Ascending aorta (tissue), 2 donors: ENCODE measurements at places on chromosomes 1 and 21. TPM values are rescaled to one million over a fixed set of nuclear protein-coding genes. Genes with fewer than 3 reads are reported as not detected.

- H3K36me3 ChIP-seq = no peaks in the 10 kb centered on the region
- no peak overlapping the region for H3K4me3 ChIP-seq
- DNase-seq = peak; percentile 78
- no peaks in the 10 kb centered on the region for H3K27me3 ChIP-seq
- no peak overlapping the region for H3K27ac ChIP-seq
- H3K4me1 ChIP-seq = no peaks in the 10 kb centered on the region
Measured at GRCh38 chr1:247407180-247407616, 8.8 kb upstream of the NLRP3 start.

Gene OR2L2
- not detected for total RNA-seq

GRCh38 chr1:62481681-62482080 is 44.8 kb downstream of the USP1 start:
- H3K36me3 ChIP-seq = peaks cover 4% of the 10 kb centered on the region
- H3K4me3 ChIP-seq = no peak overlapping the region
- H3K27ac ChIP-seq = no peak overlapping the region
- H3K27me3 ChIP-seq = no peaks in the 10 kb centered on the region
- no peaks in the 10 kb centered on the region for H3K4me1 ChIP-seq
- no peak for DNase-seq

DNA sequence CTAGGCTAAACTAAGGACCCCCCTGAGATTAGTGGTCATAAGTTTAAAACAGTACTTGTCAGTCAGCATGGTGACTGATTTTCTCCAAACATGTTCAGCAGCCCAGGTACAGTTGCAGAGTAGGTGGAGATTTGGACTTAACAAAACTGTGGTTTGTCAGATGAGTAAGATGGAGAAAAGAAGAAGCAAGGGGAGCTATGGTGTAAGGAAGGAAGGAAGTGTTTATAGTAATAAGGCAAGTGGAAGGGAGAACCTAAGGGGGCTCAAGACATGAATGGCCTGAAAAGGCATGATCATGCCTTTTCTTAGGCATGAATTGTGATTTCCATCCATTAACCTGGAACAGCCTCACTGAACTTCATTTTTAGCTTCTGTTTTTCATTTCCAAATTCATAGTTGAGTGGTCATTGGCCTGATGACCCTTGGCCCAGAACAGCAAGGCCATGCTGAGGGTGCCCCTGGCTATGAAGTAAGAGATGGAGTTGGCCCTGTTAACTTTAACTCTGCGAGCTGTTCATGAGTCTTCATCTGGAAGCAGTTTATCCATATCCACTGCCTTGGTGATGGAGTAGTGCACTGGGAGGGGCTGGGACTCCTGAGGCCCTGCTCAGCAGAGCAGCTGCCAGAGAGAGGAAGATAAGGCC is 60.7 kb downstream of the LRRC8D start:
- no peaks in the 10 kb centered on the region for H3K27me3 ChIP-seq
- H3K4me1 ChIP-seq = no peaks in the 10 kb centered on the region
- no peak overlapping the region for H3K4me3 ChIP-seq
- H3K36me3 ChIP-seq = no peaks in the 10 kb centered on the region
- H3K27ac ChIP-seq = no peak overlapping the region

GRCh38 chr1:119516680-119517079 is 9.7 kb downstream of the HSD3B1 start:
- H3K27ac ChIP-seq = no peak overlapping the region
- DNase-seq = no peak
- no peaks in the 10 kb centered on the region for H3K27me3 ChIP-seq
- no peak overlapping the region for H3K4me3 ChIP-seq

DNA sequence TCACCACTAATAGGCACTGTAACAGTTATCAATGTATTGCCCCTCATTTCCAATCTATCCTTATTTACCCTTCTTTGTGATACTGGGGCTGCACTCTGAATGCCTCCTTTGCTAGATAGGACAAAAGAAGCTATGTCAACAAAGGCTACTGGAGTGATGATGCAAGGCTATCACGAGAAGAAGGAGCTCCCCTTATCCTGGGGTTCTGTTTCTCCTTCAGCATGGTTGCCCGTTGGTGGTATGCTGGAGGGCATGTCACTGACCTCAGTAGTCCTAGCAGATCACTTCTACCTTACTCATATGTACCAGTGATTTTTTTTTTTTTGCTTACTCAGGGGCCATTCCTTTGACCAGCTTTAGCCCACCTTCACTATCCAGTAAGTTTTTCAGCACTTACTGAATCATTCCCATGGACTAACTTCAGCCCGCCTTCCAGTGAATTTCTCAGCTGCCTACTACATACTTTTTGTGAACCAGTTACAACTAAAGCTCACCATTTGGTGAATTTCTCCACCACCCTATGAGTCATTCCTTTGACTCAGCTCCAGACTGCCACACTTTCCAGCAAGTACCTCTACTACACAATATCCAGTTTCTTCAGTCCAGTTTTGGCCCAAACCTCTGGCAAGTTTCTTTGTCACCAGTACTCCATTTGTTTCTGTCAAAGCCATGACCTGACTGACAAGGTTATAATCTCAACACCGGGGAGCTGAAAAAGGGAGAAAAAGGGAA is 944.5 kb downstream of the KCNT2 start:
- no peaks in the 10 kb centered on the region for H3K4me1 ChIP-seq
- no peaks in the 10 kb centered on the region for H3K27me3 ChIP-seq
- no peak overlapping the region for H3K4me3 ChIP-seq
- H3K27ac ChIP-seq = no peak overlapping the region
- no peaks in the 10 kb centered on the region for H3K36me3 ChIP-seq
- no peak for DNase-seq

DNA sequence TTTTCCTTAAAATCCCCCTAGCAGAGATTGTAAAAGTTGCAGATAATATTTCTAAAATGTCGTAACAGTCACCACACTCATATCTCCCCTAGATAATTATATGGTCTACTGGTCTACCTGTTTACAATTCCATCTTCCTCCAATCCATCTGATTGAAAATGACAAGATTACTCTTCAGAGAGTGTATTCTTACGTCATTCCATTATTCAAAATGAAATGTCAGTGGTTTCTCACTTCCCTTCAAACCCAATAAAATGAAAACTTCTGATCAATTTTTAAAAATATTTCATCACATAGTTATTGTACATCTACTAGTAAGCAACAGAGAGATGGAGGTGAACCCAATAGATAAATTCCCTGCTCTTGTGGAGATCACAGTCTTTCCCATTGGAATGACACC is 202.2 kb upstream of the C8B start:
- no peaks in the 10 kb centered on the region for H3K36me3 ChIP-seq
- H3K4me3 ChIP-seq = no peak overlapping the region
- H3K4me1 ChIP-seq = no peaks in the 10 kb centered on the region
- DNase-seq = no peak
- H3K27me3 ChIP-seq = no peaks in the 10 kb centered on the region

Gene KPRP
- not detected for total RNA-seq

DNA sequence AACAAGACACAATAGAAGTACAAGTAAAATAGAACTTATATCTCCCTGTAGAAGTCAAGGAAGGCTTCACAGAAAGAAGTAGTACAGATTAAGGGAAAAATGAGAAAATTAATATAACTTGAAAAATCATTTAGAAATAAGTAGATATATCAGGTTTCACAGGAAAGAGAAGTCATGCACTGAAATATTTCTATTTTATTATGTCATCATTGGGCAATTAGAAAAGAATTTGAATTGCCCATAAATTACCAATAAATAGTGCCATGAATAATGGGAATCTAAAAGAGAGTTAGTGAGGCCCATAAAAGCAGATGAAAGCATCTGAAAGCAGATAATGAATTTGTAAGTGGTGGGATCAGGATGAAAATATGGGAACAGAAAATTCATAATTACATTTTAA is 1597.8 kb downstream of the PLA2G4A start:
- H3K4me1 ChIP-seq = no peaks in the 10 kb centered on the region
- H3K36me3 ChIP-seq = no peaks in the 10 kb centered on the region
- H3K27ac ChIP-seq = no peak overlapping the region
- no peaks in the 10 kb centered on the region for H3K27me3 ChIP-seq
- no peak overlapping the region for H3K4me3 ChIP-seq
- DNase-seq = no peak

DNA sequence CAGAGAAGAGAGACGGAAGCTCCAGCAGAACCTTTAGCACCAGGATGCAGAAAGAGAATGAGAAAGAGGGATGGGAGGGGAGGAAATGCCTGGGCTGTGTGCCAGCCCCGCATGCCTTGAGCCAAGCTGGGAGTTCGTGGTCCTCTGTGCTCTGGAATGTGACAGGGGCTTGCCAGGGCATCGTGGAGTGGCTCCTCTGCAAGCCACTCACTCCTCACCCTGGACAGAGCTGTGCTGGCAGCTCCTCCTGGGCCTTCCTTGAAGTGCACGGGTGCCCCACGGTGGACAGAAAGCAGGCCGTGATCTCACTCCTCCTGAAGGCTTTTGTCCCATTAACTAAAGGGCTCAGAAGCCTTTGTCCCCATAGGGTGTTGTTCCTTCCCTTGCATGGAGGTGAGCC is 34.8 kb upstream of the PRELP start:
- H3K4me3 ChIP-seq = no peak overlapping the region
- DNase-seq = peak; percentile 92
- H3K27ac ChIP-seq = peak overlapping the region; percentile 73

DNA sequence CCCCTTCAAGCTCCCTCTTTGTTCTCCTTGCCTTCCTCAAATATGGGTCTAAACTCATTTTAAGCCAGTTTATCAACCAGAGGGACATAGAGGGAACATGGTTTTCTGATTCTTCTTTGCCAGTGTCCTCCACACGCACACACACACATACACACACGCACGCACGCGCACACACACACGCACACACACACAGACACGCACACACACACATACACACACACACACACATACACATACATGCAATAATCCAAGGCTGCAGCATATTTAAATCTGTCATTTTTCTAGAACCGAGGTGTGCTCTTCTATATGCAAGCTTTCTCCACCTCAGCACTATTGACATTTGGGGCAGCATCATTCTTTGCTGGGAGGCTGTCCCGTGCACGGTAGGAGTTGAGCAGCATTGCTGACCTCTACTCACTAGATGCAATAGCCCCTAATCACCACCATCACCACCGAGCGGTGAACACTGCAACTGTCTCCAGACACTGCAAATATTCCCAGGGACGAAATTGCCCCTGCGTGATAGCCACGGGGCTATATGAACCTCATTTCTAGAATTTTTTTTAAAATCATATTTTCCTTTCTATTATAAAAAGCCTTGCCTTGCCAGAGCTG is 8.0 kb downstream of the TNFRSF9 start:
- H3K27me3 ChIP-seq = no peaks in the 10 kb centered on the region
- no peaks in the 10 kb centered on the region for H3K36me3 ChIP-seq
- no peak overlapping the region for H3K4me3 ChIP-seq
- no peaks in the 10 kb centered on the region for H3K4me1 ChIP-seq
- no peak for DNase-seq

Gene FMOD
- 92.3 TPM for total RNA-seq

GRCh38 chr21:34825948-34826548 is 157.3 kb downstream of the CLIC6 start:
- peaks cover 7% of the 10 kb centered on the region for H3K36me3 ChIP-seq
- H3K27ac ChIP-seq = no peak overlapping the region
- DNase-seq = no peak

- DNase-seq = no peak
- H3K27ac ChIP-seq = no peak overlapping the region
- H3K27me3 ChIP-seq = no peaks in the 10 kb centered on the region
- H3K4me1 ChIP-seq = no peaks in the 10 kb centered on the region
Measured at GRCh38 chr1:40676501-40676900, 11.0 kb upstream of the RIMS3 start.

GRCh38 chr1:14659913-14660312 is 61.4 kb downstream of the KAZN start:
- no peaks in the 10 kb centered on the region for H3K36me3 ChIP-seq
- no peak overlapping the region for H3K27ac ChIP-seq
- DNase-seq = no peak
- H3K4me3 ChIP-seq = no peak overlapping the region
- no peaks in the 10 kb centered on the region for H3K27me3 ChIP-seq
- no peaks in the 10 kb centered on the region for H3K4me1 ChIP-seq

GRCh38 chr1:116881879-116882520 is 27.7 kb upstream of the PTGFRN start:
- H3K4me1 ChIP-seq = peaks cover 26% of the 10 kb centered on the region
- H3K4me3 ChIP-seq = no peak overlapping the region
- H3K27me3 ChIP-seq = no peaks in the 10 kb centered on the region
- H3K36me3 ChIP-seq = no peaks in the 10 kb centered on the region
- DNase-seq = no peak

Gene CCDC185
- total RNA-seq = not detected

DNA sequence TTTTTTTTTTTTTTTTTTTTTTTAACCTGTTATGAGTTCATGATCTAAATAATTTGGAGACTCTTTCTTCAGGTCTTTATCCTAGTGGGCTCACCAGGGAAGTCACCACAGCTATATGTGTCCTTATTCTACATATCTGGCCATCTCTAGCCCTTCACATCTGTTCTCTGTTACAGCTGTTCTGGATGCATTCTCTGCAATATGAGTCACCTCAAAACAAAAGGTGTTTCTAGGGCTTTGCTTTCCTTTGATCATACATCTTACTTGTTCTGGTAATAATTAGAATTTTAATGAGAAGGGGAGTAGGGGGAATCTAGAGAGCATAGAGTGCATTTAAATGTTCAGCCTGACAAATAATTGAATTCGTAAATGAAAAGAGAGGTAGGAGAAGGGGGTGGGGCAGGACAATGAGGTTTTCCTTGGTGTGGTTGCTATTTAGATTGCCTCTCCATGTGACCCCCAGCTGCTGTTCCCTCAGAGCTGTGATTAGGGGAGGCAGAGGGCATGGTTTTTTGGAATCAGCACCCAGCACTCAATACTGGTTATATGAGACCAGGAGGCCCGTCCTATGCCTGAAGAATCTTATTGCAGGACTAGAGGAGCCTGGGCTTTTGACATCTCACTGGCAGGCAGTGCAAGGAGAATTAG is 8.0 kb downstream of the SYT6 start:
- H3K36me3 ChIP-seq = no peaks in the 10 kb centered on the region
- no peaks in the 10 kb centered on the region for H3K4me1 ChIP-seq
- H3K27ac ChIP-seq = no peak overlapping the region
- no peak for DNase-seq

DNA sequence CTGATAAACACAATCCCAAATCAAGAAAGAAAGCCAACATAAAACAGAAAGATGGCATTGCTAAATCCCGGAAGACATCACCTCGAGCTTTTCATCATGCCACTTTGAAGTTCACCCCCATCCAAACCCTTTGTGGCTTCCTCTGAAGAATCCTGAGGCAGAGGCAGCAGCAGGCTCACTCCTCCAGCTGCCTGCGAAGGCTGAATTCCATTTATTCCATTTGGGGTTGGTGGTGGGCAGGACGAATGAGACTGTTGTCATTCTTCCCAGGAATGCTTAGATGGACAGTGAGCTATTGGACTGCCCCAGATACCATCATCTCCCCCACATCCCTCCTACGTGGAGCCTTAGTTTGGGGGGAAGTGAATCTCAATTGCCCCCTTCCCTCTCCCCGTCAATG is 437.5 kb downstream of the SMYD3 start:
- no peaks in the 10 kb centered on the region for H3K36me3 ChIP-seq
- no peak overlapping the region for H3K27ac ChIP-seq
- H3K27me3 ChIP-seq = no peaks in the 10 kb centered on the region
- H3K4me3 ChIP-seq = no peak overlapping the region

GRCh38 chr1:163959622-163960021 is 599.4 kb upstream of the PBX1 start:
- H3K4me1 ChIP-seq = no peaks in the 10 kb centered on the region
- no peaks in the 10 kb centered on the region for H3K36me3 ChIP-seq
- no peak overlapping the region for H3K27ac ChIP-seq
- no peaks in the 10 kb centered on the region for H3K27me3 ChIP-seq

GRCh38 chr1:94316836-94317789 is 79.7 kb upstream of the ARHGAP29 start:
- no peak overlapping the region for H3K27ac ChIP-seq
- H3K27me3 ChIP-seq = no peaks in the 10 kb centered on the region
- H3K4me3 ChIP-seq = no peak overlapping the region
- no peak for DNase-seq

- H3K27me3 ChIP-seq = no peaks in the 10 kb centered on the region
- no peak overlapping the region for H3K27ac ChIP-seq
- no peak overlapping the region for H3K4me3 ChIP-seq
- H3K36me3 ChIP-seq = no peaks in the 10 kb centered on the region
Measured at GRCh38 chr1:193281894-193282293, 95.5 kb upstream of the B3GALT2 start.
